ENCODE measurements at places on chromosomes 16 and 17.
A peak's percentile ranks its signal among the peaks of the same experiment; 100 is the strongest.

GRCh38 chr16:47611042-47611441 is 149.9 kb downstream of the PHKB start:
- DNase-seq = no peak

GRCh38 chr16:85010931-85011845 is at the start of gene ZDHHC7:
Gene ZDHHC7 (minus strand): TSS chr16:85011535. CDS start chr16:84990618, 20,917 bp downstream.
- peak; percentile 83 for DNase-seq

GRCh38 chr17:74646231-74646630 is 22.7 kb upstream of the CD300E start:
- peak; percentile 24 for DNase-seq

- DNase-seq = no peak
These were observed 1.3 kb downstream of the ARRB2 start for GRCh38 chr17:4711661-4712181.

GRCh38 chr17:29004081-29004692 is 1.6 kb downstream of the SEZ6 start:
- peak; percentile 7 for DNase-seq

- peak; percentile 30 for DNase-seq
These were observed 8.6 kb downstream of the RIPOR1 start for GRCh38 chr16:67537270-67537635.

DNA sequence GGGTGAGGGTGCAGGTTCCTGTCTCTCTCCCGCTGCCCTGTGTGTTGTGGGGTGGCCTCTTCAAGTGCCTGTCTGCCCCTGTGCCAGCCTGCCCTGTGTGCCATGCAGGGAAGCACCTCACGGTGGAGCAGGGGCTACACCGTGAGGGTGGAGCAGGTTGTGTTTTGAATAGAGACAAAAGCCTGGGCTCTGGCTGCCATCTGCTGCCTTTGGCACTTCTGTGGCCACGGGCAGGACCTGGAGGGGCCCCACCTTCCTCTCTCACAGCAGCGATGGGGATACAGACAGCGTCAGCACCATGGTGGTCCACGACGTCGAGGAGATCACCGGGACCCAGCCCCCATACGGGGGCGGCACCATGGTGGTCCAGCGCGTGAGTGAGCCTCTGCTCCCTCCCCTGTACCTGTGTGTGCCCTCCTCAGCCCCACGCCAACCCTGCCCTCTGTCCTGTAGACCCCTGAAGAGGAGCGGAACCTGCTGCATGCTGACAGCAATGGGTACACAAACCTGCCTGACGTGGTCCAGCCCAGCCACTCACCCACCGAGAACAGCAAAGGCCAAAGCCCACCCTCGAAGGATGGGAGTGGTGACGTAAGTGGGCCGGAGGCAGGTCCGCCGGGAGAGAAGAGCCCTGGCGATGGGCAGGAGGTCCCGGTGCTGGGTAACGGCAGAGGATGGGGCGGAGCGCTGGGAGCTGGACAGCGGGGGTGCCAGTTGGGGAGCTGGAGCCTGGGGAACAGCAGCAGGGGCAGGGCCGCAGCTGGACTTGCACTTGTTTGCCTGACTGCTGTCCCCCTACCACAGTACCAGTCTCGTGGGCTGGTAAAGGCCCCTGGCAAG is 5.4 kb upstream of the C17orf107 start:
- no peak for DNase-seq

GRCh38 chr17:27391427-27391826 is 64.8 kb upstream of the KSR1 start:
- DNase-seq = no peak

- DNase-seq = no peak
These were observed 6.6 kb downstream of the ST3GAL2 start for GRCh38 chr16:70432356-70432722.

GRCh38 chr16:54285414-54286089 is 1.0 kb downstream of the IRX3 start:
- peak; percentile 39 for DNase-seq

DNA sequence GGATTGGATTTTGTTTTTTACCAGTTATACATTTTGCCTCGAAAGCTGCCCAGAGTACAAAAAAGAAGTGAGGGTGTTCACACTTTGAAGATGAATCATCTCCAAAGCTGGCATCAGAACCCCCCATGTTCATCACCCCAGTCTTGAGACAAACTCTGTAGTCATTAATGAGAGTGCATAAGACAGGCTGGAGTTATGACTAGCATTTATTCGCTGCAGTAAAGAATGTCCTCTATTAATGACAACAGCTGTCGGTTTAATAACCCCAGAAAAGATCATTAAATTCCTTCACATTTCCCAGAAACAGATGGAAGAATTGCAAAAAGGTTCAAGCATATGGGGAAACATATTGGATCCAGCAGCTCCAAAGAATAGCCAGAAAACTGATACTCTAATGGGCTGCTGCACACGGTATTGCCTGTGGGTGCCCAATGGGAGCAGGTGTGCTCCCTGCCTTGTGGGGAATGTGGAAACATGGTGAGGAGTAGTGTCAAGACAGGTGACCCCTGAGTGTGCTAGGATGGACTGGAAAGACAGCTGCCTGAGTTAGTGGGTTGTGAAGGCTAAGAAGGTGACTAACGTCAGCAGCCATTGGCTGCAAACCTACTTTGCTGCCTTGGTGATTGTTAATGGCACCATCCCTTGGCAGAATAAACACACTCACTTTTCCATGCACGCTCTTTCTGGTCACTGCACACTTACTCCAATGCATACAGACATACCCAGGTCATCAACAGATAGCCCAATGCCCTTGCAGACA is 81.9 kb downstream of the AIPL1 start:
- DNase-seq = no peak

DNA sequence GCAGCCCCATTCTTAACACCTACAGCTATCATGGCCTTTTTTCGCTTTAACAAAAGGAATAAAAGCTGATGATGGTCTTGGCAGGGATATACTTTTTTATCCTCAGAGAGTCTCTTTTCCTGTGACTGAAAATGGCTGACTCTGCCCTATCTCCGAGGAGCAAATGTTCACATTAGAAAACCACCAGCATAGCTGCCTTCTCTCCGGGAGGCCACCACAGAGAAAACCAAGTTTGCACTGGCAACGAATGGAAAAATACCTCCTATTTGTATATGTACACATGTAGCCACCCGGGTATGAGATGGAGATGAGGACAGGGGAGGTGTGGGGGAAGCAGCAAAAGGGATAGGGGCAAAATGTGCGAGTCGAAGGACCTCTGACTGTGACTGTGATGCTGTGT is 88.2 kb downstream of the STX8 start:
- DNase-seq = no peak

- DNase-seq = peak; percentile 63
These were observed 9.5 kb downstream of the USP22 start for GRCh38 chr17:21033350-21033749.

DNA sequence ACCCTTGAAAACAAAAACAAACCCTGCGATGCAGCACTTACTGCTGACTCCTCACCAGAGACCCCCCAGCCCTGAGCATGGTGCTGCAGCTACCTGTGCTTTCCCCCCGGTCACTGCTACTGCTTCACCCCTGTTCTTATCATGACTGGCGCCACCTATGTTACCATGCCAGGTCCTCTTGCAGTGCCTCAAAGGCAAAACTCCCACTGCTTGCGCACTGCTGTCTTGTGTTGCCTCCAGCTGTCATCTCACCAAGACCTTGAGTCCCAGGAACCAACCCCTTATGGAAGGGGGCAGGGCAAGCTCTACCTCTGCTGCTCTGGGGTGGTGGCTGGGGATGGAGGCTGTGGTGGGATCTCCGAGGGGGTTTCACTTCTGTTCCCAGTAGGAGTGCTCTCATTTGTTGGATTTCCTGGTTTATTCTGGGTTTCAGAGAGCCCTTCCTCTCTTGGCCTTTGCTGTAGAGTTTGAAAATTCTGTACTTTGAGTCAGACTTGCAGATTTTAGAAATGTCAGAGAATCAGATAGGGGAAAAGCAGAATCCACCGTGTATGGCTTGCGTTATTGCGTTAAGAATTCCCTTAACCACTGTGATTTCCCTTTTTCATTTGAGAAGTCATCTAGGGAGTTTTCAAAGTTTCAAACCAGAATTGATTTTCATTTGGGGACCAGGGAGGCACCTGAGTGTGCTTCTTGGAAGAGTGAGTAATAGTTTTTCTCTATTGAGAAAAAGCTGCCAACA is 96.6 kb downstream of the SPECC1 start:
- no peak for DNase-seq

DNA sequence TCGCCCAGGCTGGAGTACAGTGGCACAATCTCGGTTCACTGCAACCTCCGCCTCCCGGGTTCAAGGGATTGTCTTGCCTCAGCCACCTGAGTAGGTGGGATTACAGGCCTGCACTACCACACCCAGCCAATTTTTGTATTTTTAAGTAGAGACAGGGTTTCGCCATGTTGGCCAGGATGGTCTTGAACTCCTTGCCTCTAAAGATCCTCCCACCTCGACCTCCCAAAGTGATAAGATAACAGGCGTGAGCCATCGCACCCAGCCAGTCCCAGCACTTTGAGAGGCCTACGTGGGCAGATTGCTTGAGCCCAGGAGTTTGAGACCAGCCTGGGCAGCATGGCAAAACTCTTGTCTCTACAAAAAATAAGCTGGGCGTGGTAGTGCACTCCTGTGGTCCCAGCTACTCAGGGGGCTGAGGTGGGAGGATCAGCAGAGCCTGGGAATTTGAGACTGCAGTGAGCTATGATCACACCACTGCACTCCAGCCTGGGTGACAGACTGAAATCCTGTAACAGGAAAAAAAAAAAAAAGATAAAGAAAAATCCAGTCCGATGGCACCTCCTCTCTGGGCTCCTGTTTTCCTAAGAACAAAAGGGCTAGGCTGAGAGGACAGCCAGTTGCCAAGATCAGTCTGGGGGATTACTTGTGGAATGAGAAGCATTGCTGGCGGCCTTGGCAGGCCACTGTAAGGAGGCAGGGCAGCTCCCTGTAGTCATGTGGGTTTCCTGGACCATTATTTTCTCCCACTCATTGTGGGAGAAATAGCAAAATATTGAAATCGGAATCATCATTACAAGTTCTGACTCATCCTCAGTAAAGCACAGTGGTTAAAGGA is 3.0 kb upstream of the PIPOX start:
- DNase-seq = peak; percentile 85

DNA sequence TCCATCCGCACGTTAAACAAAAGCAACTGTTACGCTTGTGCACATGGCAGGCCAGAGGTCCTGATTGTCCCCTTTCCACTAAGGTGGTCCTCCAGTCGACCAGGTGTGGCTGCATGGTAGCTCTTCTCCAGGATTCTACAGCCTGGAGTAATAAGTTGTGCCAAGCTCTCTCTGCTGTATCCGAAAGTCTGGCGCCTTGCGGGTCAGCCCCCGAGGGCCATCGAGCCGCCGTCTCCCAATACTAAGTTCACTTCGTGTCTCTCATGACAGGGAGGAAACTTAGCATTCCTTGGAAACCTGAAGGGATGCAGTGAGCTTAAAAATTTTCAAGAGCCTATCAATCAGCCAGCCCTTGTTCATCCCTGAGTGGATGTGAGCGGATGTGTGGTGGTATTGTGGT is 5.3 kb upstream of the ENDOV start:
- DNase-seq = no peak

DNA sequence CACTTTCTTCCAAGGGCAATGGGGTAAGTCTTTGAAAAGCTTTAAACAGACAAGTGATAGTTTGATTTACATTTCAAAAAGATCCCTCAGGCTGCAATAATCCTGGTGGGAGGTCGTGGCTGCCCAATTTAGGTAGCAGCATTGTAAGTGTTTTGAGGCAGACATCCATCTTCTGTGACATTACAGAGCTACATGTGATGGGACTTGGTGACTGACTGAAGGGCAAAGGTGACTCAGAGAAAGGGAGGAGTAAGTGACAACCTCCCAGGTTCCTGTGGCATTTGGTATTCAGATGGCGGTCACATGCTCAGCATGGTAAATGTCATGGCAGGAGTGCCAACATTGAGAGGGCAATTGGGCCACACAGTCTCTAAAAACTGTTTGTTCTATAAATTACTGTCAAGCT is 26.5 kb downstream of the STAT3 start:
- no peak for DNase-seq

DNA sequence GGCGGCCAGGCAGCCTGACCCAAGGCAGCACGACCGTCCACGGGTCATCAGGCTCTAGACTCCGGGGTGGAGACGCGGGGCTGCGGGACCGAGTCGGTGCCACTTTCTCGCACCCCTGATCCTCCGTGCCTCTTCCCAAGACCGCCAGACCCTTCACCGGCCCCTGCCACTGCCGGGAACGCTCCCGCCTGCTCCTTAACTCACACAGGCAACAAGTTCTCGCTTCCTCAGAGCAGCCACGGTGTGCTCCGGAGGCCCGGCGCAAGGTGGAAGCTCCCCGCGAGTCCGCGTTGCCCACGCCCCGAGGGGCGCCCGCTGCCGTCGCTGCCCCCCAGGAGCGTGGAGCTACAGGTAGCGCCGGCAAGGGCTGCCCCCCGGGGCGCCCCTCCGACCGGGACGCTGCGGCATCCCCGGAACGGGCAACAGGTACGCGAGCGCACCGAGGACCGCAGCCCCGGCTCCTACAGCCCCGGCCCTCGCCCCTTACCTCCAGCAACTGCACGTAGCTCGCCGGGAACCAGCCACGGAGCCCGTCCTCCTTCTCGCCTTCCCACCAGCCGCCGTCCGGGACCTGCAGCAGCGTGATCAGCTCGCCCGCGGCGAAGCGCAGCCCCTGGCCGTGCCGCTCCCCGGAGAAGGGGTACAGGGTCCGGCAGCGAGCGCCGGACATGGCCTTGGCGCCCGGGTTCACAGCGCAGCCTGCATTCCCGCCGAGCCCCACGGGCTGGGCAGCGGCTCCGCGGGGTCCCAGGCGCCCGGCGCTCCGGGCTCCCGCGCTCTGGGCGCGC is 491 bp downstream of the GAS7 start:
- DNase-seq = no peak

DNA sequence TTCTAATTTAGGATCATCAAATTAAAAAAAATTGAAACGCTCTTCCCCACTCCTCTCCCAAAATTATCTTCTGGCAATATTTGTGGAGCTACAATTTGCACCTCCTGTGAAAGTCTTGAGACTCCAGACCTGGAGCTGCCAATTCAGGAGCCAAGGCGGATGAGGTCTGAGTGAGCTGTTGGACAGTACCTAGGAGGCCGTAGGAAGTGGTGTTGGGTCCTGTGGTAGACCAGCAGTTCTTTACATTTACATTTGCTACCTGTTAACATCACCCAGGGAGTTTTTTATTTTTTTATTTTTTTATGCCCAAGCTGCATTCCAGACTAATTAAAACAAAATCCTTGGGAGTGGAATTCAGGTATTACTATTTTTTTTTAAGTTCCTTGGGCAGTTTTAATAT is 271.0 kb downstream of the PHKB start:
- DNase-seq = no peak

- DNase-seq = peak; percentile 31
These were observed 8.2 kb downstream of the MYH3 start for GRCh38 chr17:10648956-10649355.

GRCh38 chr17:77212081-77212832 is 71.5 kb downstream of the SEC14L1 start:
- DNase-seq = no peak

GRCh38 chr17:45227101-45227925 is 5.6 kb downstream of the FMNL1 start:
- peak; percentile 29 for DNase-seq

DNA sequence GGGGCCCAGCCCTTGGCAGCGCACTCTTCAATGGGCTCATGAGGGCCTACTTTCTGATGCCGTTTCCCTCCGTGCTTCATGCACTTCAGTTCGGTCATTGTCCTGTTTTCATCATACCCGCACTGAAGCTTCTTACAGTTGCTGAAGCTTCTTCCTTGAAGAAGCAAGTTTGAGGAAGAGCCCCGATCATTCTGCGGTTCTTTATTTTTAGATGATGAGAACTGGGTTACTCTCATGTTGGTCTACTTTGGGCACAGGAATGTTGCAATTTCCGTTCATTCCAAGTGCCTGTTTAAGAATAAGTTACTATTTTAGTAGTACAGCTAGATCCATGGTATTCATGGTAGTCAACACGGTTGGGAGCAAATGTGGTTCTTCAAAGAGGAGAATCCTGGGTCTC is 587.7 kb upstream of the HSBP1 start:
- DNase-seq = no peak

GRCh38 chr17:20073055-20073979 is 64.2 kb downstream of the SPECC1 start:
- DNase-seq = peak; percentile 51
